ENCODE measurements at places on chromosomes 12 and 14. TPM values are rescaled to one million over a fixed set of nuclear protein-coding genes. Genes with fewer than 3 reads are reported as not detected.
A peak's percentile ranks its signal among the peaks of the same experiment; 100 is the strongest.

GRCh38 chr12:94941440-94941862 is 62.0 kb downstream of the NDUFA12 start:
- H3K4me1 ChIP-seq, result peaks cover 9% of the 10 kb centered on the region
- no peak overlapping the region for H3K27ac ChIP-seq
- no peaks in the 10 kb centered on the region for H3K27me3 ChIP-seq
- H3K4me3 ChIP-seq, result no peak overlapping the region
- peak; percentile 35 for DNase-seq
- H3K36me3 ChIP-seq, result no peaks in the 10 kb centered on the region

DNA sequence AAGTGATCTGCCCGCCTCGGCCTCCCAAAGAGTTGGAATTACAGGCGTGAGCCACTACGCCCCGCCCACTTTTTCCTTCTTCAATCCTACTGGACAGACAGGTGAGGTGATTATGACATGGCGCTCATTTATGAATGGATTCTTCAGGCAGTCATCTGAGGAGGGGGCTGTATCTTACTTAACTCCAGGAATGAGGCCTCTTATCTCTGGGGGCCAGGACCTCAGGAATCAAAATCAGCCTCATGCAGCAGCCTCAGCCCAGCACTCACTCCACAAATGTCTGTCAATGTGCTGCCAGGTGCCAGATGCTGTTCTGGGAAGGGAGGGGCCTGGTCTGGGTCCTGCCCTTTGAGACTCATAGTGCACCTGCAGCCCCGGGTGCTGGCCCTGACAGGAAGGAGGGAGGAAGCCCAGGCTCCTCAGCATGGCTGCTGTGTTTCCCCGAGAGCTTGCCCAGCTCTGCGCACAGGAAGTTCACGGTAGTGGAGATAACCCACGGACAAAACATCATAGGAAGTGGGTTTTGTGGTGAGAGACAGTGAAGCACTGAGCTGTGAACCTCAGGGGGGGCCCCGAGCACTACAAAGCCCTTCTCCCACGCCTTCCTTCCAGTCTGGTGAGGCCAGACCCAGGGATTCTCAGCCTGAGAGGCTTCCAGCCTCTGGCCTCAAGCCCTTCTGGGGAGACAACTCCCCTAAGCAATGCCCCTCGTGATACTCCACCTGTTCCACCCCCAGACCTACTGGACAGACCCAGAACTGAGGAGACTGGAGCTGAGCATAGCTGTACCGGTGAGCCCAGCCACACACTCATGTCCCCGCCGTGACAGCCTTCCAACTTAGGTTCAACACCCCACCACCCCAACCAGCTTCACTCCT is 22.3 kb downstream of the GALNT6 start:
- no peaks in the 10 kb centered on the region for H3K27me3 ChIP-seq
- H3K27ac ChIP-seq, result no peak overlapping the region
- H3K36me3 ChIP-seq, result no peaks in the 10 kb centered on the region
- H3K4me3 ChIP-seq, result no peak overlapping the region
- peaks cover 10% of the 10 kb centered on the region for H3K4me1 ChIP-seq

- no peak overlapping the region for H3K4me3 ChIP-seq
- H3K4me1 ChIP-seq, result peaks cover 4% of the 10 kb centered on the region
- DNase-seq, result no peak
- H3K27me3 ChIP-seq, result no peaks in the 10 kb centered on the region
- no peak overlapping the region for H3K27ac ChIP-seq
Measured at GRCh38 chr14:50051106-50051505, 65.3 kb downstream of the VCPKMT start.

Gene CLEC2B
- polyA plus RNA-seq, result 4.9 TPM

DNA sequence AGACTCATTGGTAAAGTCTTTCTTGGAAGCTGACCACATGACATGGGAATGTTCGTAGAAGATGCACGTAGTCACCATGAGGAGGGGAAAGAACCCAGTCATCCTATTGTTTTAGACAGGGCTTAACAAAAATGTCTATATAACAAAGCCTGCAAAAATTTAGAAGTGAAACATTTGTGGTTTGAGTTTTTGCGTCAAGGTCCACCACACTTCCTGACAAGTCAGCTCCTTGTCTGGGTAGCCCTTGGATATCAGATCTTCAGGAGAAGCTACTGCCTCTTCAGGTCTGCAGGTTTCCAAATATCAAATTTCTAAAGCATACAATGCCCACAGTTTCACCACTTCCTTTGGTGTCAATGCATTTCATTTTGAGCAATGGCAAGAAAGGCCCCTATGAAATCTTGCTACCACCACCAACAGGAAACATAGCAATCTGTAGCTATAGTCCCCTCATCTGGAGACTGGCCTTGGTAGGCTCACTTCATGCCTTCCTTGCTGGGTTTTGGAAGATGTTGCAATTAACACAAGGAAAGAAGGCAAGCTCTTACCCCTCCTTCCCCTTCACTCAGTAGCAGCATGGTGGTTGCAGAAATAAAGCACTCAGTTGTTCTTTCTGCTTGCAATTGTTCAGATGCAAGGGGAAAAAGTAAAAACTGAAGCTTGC is 235.2 kb downstream of the PCNX1 start:
- H3K27me3 ChIP-seq, result no peaks in the 10 kb centered on the region
- no peak for DNase-seq
- H3K4me1 ChIP-seq, result peaks cover 23% of the 10 kb centered on the region
- H3K27ac ChIP-seq, result peak overlapping the region; percentile 83
- H3K36me3 ChIP-seq, result no peaks in the 10 kb centered on the region
- no peak overlapping the region for H3K4me3 ChIP-seq

Gene ANKS1B
- 3.7 TPM for polyA plus RNA-seq

Gene C12orf42
- not detected for polyA plus RNA-seq

Gene SLC25A47
- polyA plus RNA-seq, result 1.8 TPM

GRCh38 chr14:89336338-89336737 is 80.7 kb downstream of the FOXN3 start:
- H3K4me1 ChIP-seq, result peaks cover 36% of the 10 kb centered on the region
- H3K36me3 ChIP-seq, result no peaks in the 10 kb centered on the region
- no peak for DNase-seq

DNA sequence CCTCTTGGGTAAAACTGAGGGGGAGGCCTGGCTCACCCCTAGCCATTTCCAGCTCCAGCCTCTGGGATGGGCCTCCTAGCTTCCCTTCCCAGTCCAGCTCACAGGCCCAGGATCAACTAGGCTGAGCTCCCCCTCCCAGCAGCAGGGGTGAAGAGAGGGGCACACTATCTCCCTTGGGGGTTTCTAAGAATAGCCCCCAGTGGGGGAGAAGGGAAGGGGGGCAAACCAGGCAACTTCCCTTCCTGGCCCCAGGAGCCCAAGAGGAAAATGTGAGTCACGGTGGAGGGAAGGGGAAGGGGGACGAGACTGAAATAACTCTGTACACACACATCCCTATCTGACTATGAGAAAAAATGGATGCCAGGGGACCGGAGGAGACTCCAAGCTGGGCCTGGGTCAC is 9.0 kb downstream of the ADCY6 start:
- H3K27me3 ChIP-seq, result no peaks in the 10 kb centered on the region
- peaks cover 4% of the 10 kb centered on the region for H3K4me1 ChIP-seq
- no peak overlapping the region for H3K27ac ChIP-seq
- H3K4me3 ChIP-seq, result no peak overlapping the region

Gene ATF7
- 19.2 TPM for polyA plus RNA-seq

Gene RIMKLB
- polyA plus RNA-seq, result 25.7 TPM

- H3K27me3 ChIP-seq, result no peaks in the 10 kb centered on the region
- H3K4me3 ChIP-seq, result no peak overlapping the region
- DNase-seq, result no peak
- no peak overlapping the region for H3K27ac ChIP-seq
- H3K4me1 ChIP-seq, result no peaks in the 10 kb centered on the region
Measured at GRCh38 chr14:73261075-73261474, 23.8 kb downstream of the PAPLN start.

Gene PZP
- polyA plus RNA-seq, result 0.49 TPM

DNA sequence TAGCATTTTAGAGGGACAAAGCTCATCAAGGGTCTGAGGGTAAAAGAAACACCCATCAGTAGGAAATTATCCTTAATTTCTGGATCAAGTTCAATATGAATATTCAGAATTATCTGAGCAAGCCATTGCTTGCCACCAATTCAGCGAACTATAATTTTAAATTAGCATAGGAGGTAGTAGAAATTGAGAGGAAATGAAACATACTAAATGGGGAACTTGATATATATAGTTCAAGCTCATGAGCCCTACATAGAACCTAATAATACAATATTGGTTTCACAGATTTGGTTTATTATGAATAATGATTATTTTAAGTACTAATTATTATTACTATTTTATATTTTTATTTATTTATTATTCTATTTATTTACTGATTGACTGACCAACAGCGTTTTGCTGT is 42.1 kb upstream of the GXYLT1 start:
- no peaks in the 10 kb centered on the region for H3K36me3 ChIP-seq
- H3K4me3 ChIP-seq, result no peak overlapping the region
- H3K27me3 ChIP-seq, result no peaks in the 10 kb centered on the region
- DNase-seq, result no peak

Gene EFCAB11
- polyA plus RNA-seq, result 7.2 TPM

DNA sequence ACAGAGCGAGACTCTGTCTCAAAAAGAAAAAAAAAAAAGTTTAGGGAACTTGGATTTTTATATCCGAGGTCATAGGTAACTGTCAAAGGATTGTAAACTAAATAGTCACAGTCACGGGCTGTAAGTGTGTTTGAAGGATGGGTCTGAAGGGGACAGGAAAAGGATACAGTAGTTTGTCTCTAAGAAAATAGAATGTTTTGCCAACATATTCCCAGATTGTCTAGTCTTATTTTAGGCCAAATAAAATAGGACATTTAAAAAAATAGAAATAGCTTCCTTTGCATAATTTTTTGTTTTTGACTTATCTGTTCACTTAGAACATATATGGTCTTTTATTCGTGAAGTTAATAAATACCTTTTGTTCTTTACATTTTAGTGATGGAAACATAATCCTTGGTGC is 24.2 kb upstream of the REP15 start:
- H3K27ac ChIP-seq, result no peak overlapping the region
- no peaks in the 10 kb centered on the region for H3K4me1 ChIP-seq
- H3K4me3 ChIP-seq, result no peak overlapping the region
- no peaks in the 10 kb centered on the region for H3K36me3 ChIP-seq

Gene SAMD15
- 2.2 TPM for polyA plus RNA-seq

DNA sequence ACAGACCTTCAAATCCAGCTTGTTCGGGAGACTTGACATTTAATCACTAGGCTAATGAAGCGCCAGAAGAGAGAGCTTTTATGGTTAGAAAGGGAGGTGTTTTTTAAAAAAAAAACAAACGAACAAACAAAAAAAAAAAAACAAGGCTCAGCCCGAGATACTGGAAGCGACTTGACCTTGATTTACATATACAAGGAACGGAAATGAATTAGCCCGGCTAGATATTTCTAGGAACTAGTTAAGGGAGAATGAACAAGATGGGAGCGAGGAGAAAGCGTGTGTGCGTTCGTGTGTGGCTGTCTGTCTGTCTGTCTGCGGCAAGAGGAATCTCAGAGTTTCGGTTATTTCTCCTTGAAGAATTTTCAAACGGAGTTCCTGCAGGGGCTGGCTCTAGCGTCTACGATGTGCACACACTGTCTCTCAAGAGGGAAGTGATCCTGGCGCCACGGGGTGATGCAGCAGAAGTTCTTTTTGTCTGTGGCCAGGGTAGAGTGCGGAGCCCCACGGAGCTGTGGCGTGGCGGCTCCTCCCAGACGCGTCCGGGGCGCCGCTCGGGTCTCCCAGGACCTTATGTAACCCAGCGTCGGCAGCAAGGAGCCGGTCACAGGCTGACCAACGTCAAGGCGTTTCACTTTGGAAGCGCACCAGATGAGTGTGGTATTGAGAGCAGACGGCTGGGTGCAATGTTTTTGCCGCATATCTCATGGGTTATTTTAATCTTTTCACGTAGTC is 18.8 kb downstream of the SOCS2 start:
- no peaks in the 10 kb centered on the region for H3K36me3 ChIP-seq
- no peaks in the 10 kb centered on the region for H3K27me3 ChIP-seq
- H3K4me1 ChIP-seq, result no peaks in the 10 kb centered on the region
- peak; percentile 78 for DNase-seq
- H3K4me3 ChIP-seq, result peak overlapping the region; percentile 49
- peak overlapping the region; percentile 68 for H3K27ac ChIP-seq

GRCh38 chr12:79933532-79934264 is 1.2 kb downstream of the PPP1R12A start:
- no peaks in the 10 kb centered on the region for H3K36me3 ChIP-seq
- peak overlapping the region; percentile 99 for H3K27ac ChIP-seq

Gene GZMB
- polyA plus RNA-seq, result not detected

Gene KRT4
- 7.2 TPM for polyA plus RNA-seq

DNA sequence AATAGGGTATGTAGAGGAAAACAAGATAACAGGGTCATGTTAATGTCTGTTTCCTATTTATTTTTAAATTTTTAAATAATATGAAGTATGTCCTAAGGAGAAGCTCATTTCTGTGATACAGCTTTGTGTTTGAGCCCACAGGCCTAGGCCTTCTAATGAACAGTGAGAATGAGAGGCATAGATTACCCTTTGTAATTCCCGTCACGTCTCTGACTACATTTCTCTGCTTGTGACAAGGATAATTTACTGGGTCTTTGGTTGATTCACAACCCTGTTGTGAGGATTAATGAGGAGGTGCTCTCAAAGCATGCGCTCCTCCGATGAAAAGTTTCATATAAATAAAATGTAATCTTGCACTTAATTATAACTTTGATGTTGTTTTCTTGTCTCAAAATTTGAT is 56.1 kb downstream of the SYT10 start:
- H3K27me3 ChIP-seq, result no peaks in the 10 kb centered on the region
- H3K4me3 ChIP-seq, result no peak overlapping the region
- H3K36me3 ChIP-seq, result no peaks in the 10 kb centered on the region
- DNase-seq, result no peak
- no peaks in the 10 kb centered on the region for H3K4me1 ChIP-seq
- H3K27ac ChIP-seq, result no peak overlapping the region

DNA sequence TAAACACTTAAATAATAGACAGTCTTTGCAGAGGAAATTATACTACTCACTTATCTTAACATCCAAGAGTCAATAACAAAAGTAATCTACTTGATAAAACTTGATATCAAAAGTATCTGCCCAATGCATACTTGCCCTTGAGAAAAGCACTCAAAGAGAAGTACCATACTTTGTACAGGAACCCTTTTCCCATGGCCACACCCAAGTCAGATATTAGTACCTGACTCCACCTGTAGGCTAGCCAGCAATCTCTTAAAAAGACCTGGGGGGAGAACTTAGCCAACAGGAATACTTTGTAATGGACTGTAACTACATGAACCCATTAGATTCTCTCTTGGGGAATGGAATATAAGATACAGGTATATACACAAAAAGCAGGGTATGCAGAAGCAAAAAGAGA is 99.6 kb upstream of the HECTD1 start:
- no peak overlapping the region for H3K27ac ChIP-seq
- H3K4me1 ChIP-seq, result no peaks in the 10 kb centered on the region
- H3K36me3 ChIP-seq, result peaks cover 1% of the 10 kb centered on the region
- DNase-seq, result no peak

DNA sequence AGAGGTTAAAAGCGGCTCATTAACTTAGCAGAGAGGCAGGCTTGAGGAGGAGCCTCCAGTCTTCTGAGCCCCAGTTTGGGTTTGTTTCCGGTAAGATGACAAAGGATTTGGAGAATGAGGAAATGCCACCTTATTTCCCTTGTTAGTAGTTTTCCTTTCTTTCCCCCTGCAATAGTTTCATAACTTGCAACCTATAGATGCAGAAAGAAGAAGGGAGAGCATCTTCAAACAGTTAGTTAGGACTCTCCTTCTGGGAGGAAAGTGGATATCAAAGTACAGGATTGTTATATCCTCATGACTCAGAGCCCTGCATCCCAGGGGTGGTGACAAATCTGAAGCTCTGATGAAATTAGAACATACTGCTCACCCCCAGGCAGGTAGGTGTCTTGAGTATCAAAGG is 180.7 kb upstream of the SLC38A2 start:
- H3K27me3 ChIP-seq, result no peaks in the 10 kb centered on the region
- H3K4me1 ChIP-seq, result peaks cover 10% of the 10 kb centered on the region
- H3K36me3 ChIP-seq, result no peaks in the 10 kb centered on the region
- no peak for DNase-seq
- H3K27ac ChIP-seq, result no peak overlapping the region
